Astrocyte (in vitro differentiated cells and primary cell): ENCODE measurements at places on chromosomes 16 and 17. TPM values are rescaled to one million over a fixed set of nuclear protein-coding genes. Genes with fewer than 3 reads are reported as not detected.

KRT20 gene
- not detected in 2 replicates for total RNA-seq

PIP4K2B gene
- total RNA-seq: 54.4 and 58.2 TPM in 2 replicates

ASGR1 gene
- total RNA-seq: 3.6 and 5.0 TPM in 2 replicates

CEP95 gene
- total RNA-seq: 29.7 and 35.2 TPM in 2 replicates

MAP1LC3B gene
- total RNA-seq: 206 and 221 TPM in 2 replicates

- DNase-seq: no peak
These were observed 734.0 kb downstream of the MAF start for GRCh38 chr16:78866521-78866920.

- DNase-seq: no peak
These were observed 2.6 kb downstream of the KAT2A start for GRCh38 chr17:42118545-42118944.

NHERF1 gene
- total RNA-seq: 27.9 and 36.3 TPM in 2 replicates

SPATA32 gene
- not detected in 2 replicates for total RNA-seq

CD19 gene
- total RNA-seq: not detected in 2 replicates

SLC13A2 gene
- total RNA-seq: not detected in 2 replicates

CDH11 gene
- total RNA-seq: 313 and 509 TPM in 2 replicates

SHCBP1 gene
- total RNA-seq: 2.1 and 3.4 TPM in 2 replicates

DNA sequence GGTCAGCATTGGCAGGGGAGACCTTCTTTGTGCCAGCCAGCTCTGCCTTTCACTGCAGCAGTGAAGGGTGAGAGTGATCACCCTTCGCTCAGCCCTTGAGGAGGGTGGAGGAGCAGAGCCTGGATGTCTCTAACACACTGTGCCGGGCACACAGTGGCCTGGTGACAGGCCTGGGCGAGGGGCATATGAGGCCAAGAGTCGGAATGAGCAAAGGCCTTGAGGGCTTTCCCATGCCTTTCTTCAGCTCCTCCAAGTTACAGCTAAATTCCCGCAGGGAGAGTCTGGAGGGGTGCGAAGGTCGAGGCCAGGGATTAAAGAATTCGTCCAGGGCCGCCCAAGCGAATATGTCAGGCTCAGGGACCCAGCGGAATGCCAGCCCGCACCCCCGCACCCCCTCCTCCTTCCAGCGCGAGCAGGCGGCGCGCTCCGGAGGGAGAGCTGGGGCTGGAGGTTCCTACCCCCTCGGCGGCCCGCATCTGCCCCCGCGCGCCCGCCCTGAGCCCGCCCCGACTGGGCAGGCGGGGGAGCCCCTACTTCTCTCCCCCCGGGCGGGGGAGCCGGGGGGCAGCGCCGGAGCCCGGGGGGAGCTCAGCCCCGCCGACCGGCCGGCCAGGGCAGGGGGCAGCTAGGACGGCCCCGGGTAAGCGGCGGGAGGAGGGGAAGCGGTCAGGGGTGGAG is at the start of gene RASL10B:
RASL10B (plus strand) TSS at position 401 of the 678 bp plus-strand sequence. CDS start 3,546 bp downstream, outside the sequence.
- DNase-seq: no peak

CCDC40 gene
- total RNA-seq: 5.0 and 7.0 TPM in 2 replicates

HOXB13 gene
- not detected in 2 replicates for total RNA-seq

TSR1 gene
- total RNA-seq: 36.4 and 37.6 TPM in 2 replicates

- DNase-seq: no peak
These were observed 15.7 kb downstream of the MGAT5B start for GRCh38 chr17:76883744-76884525.

CLEC3A gene
- total RNA-seq: not detected in 2 replicates

DNA sequence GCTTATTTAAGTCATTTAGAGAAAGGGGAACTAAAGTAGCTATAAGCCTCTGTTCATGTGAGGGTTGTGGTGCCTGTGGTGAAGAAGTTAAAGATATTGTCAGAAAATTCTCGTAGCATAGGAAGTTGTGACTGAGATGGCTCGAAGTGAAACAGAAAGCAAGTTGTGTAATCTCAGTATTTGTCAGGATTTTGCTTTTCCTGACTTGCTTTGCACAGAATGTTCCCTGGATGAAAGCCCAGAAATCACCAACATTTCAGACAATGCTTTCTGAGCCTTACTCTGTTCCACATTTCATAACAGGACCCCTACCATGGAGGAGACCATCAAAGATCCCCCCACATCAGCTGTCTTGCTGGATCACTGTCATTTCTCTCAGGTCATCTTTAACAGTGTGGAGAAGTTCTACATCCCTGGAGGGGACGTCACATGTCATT is 10.6 kb downstream of the CALCOCO2 start:
- DNase-seq: peak; percentile 46

DNA sequence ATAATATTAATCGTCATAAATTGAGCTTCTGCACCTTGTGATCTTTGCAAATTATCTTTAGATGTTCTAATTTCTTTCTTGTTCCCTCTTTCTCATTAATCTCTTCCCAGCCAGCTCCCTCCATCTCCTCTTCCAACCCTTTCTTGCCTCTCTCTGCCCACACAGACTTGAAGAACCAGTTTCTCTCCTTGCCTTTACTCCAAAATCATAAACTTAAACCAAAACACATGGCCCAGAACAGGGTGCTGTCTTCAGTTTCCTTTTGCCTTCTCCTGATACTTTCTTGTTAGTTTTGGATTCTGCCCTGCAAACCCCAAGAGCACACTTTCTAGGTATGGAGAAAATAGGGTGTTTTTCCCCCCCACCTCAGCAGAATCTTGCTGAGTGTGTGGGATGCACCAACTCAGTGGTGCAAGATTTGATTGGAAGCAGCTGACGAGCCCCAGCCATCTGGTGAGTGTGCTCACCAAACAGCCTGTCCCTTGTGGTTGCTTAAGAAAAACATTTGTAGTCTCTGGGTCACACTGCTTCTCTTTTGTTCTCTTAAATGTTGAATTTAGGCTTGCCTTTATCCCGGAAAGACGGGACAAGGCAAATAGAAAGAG is 175.8 kb upstream of the MAF start:
- DNase-seq: peak; percentile 43

- peak; percentile 41 for DNase-seq
These were observed 12.1 kb upstream of the ALDOA start for GRCh38 chr16:30053376-30054015.

MEIOC gene
- total RNA-seq: 0.45 and 0.55 TPM in 2 replicates

DNA sequence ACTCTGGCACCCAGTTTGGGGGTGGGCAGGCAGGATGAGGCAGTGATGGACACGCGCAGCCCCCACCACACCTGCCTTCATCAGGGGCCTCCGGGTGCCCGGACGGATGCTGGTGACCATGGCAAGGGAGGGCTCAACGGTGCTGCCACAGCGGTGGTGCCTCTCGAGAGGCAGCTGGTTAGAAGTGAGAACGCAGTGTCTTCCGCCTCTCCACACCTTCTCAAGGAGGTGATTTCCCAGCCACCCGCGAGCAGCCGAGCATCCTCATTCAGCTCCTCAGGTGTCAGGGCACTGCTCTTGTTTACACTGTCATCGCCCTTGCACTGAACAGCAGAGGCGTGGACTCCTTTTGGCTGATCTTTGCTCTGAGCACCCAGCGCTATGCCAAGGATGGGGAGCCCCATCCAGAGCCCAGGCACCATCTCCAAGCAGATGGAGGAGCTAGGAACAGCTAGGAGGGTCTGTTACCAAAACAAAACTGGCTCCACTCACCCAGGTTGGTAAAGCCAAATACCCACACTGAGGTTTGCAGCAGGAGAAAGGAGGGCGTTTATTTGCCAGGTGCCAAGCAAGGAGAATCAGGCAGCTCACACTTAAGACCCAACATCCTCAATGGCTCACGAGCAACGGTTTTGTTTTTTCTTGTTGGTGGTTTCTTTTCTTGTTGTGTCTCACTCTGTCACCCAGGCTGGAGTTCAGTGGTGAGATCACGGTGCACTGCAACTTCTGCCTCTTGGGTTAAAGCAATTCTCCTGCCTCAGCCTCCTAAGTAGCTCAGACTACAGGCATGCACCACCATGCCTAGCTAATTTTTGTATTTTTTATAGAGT is 174.3 kb upstream of the TNRC6C start:
- DNase-seq: no peak

KRTAP4-6 gene
- not detected in 2 replicates for total RNA-seq

- DNase-seq: peak; percentile 26
These were observed 37.5 kb downstream of the WWP2 start for GRCh38 chr16:69799611-69800031.

DNA sequence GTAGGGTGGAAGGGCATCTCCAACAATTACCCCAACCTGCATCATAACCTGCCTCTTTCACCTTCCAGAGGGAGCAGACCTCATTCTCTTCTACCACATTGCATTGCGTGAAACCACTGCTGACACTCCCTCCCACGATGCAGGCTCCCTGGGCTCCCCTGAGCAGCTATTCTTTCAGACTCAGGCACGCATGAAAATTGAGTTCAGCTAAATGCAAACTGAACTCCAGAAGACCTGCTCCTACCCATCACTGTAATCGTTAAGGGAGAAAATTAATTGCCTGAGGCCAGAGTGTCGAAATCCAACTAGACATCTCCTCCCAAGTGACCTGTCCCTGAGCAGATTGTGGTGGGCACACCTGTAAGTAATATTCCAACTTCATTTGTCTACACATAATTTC is 186.0 kb downstream of the GRIN2A start:
- peak; percentile 45 for DNase-seq

DNA sequence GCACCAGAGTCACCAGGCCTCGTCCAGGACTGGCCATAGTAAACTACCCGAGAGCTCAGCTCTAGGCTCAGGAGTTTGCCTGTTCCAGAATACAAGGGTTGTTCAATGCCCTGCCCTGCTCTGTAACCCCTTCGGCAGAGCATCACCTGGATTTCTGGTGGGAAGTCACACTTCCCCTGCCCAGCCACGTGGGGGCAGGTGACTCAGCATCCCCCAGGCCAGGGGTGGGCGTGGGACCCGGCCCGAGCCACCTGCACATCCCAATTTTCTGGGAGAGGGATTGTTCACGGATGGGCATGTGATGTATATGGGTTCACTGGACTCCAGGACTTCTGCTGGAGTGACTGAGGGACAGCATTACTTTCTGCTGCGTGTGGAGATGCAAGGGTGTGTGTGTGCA is 25.8 kb downstream of the COX4I1 start:
- DNase-seq: no peak

- no peak for DNase-seq
These were observed 83.5 kb downstream of the XYLT1 start for GRCh38 chr16:17387256-17387655.

NEUROD2 gene
- not detected in 2 replicates for total RNA-seq

- DNase-seq: no peak
These were observed 1.1 kb downstream of the EZH1 start for GRCh38 chr17:42743595-42744282.

MYH8 gene
- 0.10 TPM in 1 of 2 replicates, not detected in the other for total RNA-seq

BCL6B gene
- total RNA-seq: not detected in 2 replicates

SLC5A10 gene
- 0.14 TPM in 1 of 2 replicates, not detected in the other for total RNA-seq

CALCOCO2 gene
- total RNA-seq: 72.9 and 73.8 TPM in 2 replicates

DPEP1 gene
- 0.11 and 0.22 TPM in 2 replicates for total RNA-seq

COG1 gene
- total RNA-seq: 34.4 and 38.9 TPM in 2 replicates

DNA sequence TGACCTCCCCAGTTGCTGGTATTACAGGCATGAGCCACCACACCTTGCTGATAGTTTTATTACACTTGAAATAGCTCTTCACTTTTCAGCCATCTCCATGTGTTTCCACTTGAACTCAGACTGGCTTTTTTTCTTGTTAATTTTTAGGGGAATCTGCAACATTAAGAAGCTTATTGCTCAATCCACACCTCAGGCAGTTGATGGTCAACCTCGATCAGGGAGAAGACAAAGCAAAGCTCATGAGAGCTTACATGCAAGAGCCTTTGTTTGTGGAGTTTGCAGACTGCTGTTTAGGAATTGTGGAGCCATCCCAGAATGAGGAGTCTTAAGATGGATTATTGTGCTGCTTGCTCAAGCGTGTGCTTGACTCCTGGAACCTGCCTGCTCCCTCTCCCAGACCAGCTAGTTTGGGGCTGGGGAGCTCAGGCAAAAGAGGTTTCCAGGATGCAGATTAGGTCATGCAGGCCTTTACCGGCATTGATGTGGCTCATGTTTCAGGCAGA is 8.6 kb downstream of the ZNHIT3 start:
- no peak for DNase-seq

DNA sequence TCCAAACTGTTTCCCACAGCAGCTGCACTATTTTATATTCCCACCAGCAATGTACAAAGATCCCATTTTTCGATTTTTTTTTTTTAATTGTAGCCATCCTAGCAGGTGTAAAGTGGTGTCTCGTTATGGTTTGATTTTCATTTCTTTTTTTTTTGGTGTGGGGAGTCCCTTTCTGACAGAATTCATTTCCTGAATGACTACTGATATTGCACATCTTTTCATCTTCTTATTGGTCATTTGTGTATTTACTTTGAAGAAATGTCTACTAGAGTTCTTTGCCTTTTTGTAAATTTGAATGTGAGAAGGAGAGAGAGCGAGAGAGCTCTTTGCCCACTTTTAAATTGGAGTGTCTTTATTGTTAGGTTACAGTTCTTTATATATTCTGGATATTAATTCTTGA is 14.0 kb downstream of the CYB5B start:
- DNase-seq: no peak

C16orf74 gene
- total RNA-seq: 2.6 and 4.7 TPM in 2 replicates

RASL10B gene
- 19.1 and 21.7 TPM in 2 replicates for total RNA-seq

- DNase-seq: no peak
These were observed 11.6 kb downstream of the EFCAB13 start for GRCh38 chr17:47335101-47335936.
